ENCODE measurements at places on chromosomes 4 and X. TPM values are rescaled to one million over a fixed set of nuclear protein-coding genes. Genes with fewer than 3 reads are reported as not detected.

PPP1R2C gene
- polyA plus RNA-seq: not detected

TASL gene
- 0.54 TPM for polyA plus RNA-seq

GLUD2 gene
- polyA plus RNA-seq: 4.6 TPM

RNF128 gene
- polyA plus RNA-seq: 11.6 TPM

GAGE12C gene
- not detected for polyA plus RNA-seq

AVPR2 gene
- polyA plus RNA-seq: 2.7 TPM

LUZP4 gene
- not detected for polyA plus RNA-seq

MAGIX gene
- polyA plus RNA-seq: 5.0 TPM

NUDT10 gene
- polyA plus RNA-seq: 12.0 TPM

SHROOM4 gene
- 13.9 TPM for polyA plus RNA-seq

DNA sequence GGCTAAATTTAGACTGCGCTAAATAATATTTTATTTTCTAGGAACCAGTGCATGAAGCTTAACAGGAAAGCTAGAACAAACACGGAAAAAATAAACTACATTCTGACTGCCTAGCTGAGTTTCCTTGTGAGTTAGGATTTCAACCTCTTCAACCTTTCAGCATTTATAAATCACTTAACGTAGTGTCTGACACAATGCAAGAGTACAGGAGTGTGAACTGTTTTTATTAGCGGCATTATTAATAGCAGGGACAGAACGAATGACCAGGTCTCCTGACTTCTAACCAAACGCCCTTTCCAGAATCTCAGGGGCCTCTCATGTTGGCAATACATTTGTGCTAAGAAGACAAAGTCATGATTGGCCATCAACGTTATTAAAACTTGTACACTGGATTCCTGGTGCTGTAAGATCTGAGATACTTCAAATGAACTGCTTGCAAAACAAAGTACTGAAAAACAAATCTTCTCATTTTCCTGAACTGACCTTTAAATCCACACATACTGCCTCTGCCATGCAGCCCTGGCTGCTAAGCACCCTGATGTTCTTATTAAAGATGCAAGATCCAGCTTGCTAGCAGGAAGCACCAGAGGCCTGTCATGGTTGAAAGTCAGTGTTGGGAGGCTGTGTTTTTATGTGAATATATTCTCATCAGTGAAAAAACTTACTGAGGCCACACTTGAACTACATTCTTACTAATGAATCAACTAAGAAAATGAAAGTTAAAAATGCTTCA lies 380.4 kb upstream of the CPEB2 start:
- DNase-seq: no peak

DNA sequence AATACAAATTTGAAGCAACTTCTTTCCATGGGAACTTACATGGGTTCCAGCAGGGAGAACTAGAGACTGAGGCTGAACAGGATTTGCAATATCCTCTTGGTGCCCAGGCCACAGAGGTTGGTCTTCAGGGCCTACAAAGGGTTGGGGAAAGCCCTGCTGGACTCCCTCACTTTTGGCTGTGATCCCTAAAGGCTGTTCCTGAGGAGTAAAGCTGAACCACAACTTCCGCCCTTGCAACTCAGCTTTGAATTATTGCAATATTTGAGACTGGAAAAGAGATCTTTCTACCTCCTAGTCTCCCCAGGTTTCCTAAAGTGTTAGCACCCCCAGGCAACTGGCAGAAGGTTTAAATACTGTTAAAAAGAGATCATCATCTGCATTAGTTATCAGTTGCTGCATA lies 26.9 kb downstream of the DCHS2 start:
- DNase-seq: no peak

DNA sequence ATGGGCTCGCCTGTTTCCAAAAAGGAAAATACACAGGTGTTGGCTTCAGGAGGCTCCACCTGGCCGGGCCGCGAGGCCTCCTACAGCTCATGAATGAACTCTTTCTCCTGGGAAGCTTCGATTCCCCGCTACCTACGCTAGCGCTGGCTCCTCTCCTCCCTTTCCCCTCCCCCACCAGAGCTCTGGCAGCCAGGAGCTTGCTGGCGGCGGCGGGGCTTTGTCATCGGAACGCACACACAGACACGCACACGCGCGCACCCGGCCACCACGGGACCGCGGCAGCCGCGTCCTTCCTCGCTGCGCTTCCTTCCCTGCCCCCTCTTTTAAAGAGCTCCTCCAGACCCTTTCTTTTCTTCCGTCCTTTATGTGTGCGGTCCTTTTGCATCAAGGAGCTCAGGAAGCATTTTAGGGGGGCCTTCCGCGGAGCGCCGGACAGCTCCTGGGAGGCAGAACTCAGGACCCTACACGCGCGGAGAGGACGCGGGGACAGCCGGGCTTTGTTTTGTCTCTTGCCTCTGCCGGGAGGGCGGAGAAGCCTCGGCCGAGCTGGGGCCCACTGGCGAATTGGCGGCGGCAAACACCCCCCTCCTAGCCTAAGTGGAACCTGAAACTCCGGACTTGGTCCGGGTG lies 70.2 kb upstream of the BCOR start:
- no peak for DNase-seq

DNA sequence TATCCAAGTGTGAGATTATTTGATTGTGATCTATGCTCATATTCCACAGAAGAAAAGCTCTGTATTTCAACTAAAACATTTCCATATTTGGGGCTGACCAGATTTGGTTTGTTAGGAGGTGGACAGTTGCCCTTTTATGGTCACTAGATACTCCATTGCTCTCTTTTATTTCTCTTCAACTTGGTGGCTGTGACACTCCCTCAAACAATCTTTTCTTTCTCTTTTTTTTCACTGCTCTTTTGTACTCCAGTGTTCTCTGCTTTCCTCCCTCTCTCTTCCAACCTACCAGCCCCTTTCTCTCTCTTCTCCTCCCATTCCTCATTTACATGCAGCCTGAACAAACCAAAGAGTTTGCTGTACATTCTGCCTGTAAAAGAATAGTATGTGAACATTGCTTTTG lies 48.8 kb downstream of the RBPJ start:
- no peak for DNase-seq

- DNase-seq: no peak
Observed at GRCh38 chrX:132483951-132484350, 4.9 kb downstream of the MBNL3 start.

DNA sequence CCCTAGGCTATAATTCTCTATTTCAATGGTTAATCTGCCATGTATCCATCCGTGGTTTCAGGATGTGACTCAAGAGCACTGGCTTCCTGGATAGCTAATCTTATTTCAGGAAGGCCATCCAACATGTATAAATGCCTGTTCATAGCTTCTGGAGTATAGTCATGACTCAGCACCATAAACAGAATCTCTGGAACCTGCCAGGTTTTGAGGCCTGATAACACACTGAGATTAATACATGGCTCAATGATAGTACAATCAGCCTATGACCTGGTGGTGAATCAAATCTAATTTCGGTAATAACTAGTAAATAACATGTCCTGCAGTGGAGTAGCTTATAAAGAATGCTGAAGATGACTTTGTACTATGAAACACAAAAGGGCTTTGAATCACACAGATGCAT lies 5.7 kb upstream of the IL13RA2 start:
- no peak for DNase-seq

DNA sequence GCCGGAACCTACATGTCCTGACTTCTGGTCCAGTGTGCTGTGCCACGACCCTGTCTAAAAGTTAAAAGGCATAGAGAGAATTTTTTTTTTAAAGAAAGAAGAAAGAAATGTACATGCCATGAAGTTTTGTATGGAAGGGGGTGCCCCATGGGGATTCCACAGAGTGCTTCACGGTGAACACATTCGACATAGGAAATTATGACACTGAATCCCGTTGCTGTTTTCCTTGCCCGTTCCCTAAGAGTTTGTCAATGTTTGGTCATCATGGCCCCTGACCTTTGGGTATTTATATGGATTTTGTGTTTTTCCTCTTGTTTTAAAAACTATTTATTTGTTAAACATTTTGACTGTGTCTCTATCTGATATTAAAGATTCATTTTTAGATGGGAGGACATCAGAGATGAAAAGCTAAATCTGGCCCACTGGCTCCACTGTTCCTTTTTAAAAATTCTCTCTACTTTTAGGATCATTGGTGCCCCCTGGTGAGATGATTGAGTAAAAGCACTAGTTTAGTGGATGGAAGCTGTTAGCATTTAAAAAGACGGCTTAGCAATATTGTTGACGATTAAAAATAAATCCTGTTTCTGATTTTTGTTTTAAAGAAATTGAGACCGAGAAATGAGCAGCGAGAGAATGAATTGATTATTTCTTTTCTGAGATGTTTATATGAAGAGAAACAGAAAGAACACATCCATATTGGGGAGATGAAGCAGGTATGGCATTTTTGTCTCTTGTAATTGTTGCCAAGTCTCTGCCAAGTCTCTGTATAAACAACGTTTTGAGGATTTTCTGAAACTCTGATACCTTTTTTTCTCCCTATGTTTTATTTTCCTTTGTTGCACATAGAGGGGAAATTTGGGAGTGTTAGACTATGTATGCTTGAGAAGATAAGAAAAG lies 75.0 kb downstream of the PTTG2 start:
- no peak for DNase-seq

DNA sequence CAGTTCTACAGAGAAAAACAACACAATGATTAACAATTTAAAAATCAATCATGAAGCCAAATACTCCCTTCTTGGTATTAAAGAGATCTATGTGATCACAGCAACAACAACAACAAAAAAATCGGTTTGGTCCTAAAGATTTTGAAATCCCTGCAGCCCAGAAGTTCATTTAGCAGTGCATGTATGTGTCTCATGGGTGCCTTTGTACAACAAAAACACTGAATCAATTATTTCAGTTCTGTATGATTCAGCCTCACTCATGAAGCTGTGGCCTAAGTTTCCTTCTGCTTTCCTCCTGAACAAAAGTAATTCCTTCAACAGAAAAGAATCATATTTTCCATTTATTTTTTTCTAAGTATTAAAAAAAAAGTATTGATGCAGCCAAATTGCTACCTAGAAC lies 393.4 kb upstream of the NDST3 start:
- DNase-seq: no peak

DNA sequence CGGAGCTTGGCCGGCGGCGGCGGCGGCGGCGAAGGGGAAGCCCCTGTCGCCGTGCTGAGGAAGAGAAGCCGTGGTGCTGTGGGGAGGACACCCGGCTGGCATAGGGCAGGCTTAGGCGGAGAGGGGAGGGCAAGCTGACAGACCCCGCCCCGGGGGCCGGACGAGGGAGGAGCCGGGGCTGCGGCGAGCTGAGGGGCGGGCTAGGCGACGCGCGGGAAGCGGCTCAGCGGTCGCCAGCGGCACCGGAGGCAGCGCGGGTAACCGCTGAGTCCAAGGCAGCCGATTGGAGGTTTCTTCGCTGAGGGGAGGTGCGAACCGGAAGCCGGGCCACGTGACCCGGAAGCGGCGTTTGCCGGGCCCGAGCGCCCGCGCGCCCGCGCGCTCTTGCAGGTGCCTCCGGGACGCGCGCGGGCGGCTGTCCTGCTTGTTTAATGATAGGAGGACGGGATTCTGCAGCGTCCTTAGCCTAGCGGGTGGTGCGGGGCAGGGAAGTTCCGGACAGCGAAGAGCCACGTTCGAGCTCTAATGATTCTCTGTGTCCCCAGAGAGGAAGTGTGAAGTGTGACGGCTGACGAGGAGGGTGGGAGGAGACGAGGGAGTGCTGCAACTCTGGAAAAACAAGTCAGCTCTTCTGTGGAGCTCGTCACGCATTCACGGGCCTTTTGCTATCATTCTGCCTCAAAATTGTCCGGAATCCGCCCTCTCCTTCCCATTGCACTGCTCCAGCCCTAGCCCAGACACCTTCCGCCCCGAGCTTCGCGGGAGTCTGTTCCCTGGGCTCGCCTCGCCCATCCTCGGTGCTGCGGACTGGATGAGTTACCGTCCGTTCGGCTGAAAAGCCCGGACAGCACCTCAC lies at the start of gene AP1S2:
TSS of gene AP1S2 (minus strand) at position 102 of the 856 bp plus-strand sequence. CDS start 2,289 bp downstream, outside the sequence.
- DNase-seq: peak; percentile 66

- DNase-seq: no peak
Observed at GRCh38 chr4:8087921-8088495, 70.6 kb downstream of the ABLIM2 start.

- DNase-seq: no peak
Observed at GRCh38 chr4:183434264-183434663, 10.2 kb upstream of the CDKN2AIP start.

DNA sequence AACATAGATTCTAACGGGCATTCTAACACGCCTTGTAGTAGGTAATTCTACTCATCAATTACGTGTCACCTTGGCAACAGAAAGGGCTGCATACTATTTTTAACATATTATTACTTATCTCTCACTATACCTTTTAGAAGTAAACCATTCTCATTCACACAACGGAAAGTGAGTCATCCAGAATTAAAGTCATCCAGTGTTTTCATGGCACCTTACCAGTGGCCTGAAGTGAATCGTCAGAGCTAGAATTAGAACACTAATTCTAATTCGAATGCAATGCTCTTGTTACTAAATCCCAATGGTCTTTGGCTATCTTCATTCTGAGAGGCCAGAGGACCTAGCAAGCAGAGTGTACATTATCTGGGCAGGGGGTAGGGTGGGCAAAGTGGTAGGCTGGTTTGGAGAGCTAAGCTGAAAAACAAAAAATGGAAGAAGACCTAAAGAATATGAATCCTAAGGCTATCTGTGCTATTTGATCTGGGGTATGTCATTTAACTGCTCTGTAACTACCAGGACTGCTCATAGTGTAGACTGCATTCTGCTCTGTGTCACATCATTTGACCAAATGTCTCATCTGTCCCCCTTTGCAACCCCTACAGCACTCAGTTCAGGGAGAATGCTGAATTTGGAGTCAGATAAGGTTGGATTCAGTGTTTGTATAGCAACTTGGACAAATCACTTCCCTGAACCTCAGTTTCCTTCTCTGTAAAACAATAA lies 96.5 kb downstream of the HDAC8 start:
- DNase-seq: no peak

DNA sequence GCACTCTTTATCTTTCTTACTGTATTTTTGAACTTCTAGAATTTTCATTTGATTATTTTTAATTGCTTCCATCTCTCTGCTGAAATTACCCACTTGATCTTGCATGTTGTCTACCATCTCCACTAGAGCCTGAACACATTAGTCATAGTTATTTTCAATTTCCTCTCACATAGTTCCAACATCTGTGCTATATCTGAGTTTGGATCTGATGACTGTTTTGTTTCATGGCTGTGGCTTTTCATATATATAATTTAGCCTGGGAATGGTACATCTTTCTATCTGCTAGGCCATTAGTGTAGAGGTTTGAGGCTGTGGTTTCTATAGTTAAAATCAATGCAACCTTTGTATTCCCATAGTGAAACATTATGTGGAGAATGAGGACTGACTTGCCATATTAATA lies 33.2 kb downstream of the NPY2R start:
- no peak for DNase-seq

DNA sequence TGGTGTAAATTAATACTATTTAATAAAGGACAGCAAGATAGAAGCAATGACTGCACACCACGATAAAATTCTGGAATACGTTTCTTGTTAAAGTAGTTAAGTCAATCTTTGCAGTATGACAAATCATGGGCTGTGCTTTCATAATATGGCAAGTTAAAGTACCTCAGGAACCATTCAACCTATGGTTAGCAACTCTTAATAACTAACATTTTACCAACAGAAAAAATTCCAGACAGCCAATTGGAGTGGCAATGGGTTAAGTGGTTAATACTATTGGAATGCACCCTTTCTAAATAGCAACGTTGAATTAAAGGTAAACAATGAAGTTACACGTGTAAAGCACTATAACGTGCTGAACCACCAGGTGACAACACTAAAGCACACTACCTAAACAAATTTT lies 72.4 kb upstream of the ZCCHC13 start:
- DNase-seq: no peak

GRCh38 chr4:20773144-20773997 lies 73.1 kb downstream of the PACRGL start:
- DNase-seq: peak; percentile 23

GRCh38 chrX:100600758-100601157 lies 16.0 kb downstream of the TNMD start:
- DNase-seq: no peak

GRCh38 chrX:131595120-131595519 lies 51.2 kb downstream of the OR13H1 start:
- DNase-seq: no peak

- DNase-seq: no peak
Observed at GRCh38 chrX:103330681-103331288, 746 bp downstream of the TCEAL7 start.
